ENCODE measurements at places on chromosomes 6 and 20.

- no peak for DNase-seq
Observed at GRCh38 chr20:44146272-44146671, 40.7 kb downstream of the JPH2 start.

DNA sequence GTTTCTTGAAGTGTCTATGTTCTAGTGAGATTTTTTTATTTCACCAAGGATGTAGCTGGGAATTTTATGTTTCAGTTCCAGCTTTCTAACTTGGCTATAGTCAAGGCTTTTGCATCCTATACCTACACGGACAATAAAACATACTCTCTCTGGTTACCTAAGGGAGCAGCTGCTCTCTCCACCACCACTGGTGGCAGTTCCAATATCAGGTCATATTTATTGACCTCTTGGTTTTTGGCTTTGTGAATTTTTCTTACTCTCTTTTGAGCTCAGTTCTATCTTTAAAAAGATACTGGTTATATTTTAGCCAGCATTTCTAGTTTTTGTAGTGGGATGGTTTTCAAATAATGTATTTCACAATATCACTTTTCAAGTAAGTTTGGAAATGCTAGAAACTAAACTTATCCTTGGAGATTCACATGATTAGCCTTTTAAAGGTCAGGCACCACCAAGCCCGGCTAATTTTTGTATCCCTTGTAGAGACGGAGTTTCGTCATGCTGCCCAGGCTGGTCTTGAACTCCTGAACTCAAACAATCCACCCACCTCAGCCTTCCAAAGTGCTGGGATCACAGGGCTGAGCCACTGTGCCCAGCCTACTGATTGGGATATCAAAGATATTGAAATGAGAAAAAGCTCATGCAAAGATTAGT is 34.7 kb upstream of the HAO1 start:
- no peak for DNase-seq

DNA sequence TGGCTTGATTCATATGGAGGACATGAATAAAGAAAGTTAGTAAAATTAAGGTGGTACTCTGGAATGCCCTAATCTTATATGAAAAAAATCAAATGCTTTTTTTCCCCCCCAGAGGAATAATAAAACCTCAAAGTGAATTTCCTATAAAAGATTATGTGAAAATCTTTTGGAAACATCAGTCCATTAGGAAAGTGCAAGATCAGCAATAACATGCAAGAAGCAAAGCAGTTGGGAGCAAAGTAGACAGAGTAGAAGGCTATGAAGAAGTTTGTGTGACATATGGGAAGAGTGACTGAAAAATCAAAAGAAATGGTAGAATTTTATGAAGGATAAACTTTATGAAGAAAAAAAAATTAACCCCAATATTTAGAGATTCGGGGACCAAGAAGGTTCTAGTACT is 998.0 kb upstream of the EPHA7 start:
- no peak for DNase-seq

GRCh38 chr20:38590676-38591473 is 9.9 kb downstream of the ADIG start:
- no peak for DNase-seq

- DNase-seq = no peak
Observed at GRCh38 chr6:123967905-123968304, 164.2 kb downstream of the NKAIN2 start.

- no peak for DNase-seq
Observed at GRCh38 chr6:128657181-128657580, 136.8 kb upstream of the PTPRK start.

Measured in activated CD4-positive, alpha-beta T cell treated with anti-CD3 and anti-CD28 coated beads for 4 hours (primary cell).